ENCODE measurements at places on chromosomes 16 and 17.

DNA sequence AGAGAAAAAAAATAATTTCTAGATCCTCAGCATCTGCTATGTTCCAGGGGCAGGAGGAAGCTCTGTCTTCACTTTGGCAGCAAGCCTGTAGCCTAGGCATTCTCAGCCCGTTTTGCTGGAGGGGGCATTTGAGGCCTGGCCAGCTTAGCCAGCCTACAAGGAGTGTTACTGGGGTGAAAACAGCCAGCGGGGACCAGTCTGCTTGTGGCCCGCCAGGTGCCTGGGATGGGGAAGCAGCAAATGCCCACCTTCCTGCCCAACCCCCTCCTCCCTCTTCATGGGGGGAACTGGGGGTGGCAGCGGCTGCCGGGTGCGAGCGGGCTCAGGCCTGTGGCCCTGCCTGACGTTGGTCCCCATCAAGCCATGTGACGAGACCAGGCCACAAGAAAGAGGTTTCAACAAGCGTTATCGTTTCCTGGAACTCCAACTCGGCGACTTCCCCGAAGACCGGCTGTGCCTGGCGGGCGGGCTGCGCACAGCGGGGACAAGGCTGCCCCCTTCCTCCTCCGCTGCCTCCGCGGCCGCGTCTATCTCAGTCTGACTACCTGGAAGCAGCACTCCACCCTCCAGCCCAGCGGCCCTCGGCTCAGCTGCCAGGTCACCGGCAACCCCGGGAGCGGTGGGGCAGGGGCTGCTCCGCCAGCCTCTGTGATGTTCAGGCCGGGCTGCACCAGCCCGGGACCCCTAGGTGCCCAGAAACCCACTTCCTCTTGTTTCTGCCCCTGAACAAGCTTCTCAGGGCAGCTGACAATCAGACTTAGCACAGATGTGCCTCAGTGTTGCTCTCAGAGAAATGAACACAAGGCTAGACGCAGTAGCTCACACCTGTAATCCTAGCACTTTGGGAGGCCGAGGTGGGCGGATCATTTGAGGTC, 22.9 kb downstream of the SOCS1 start:
- DNase-seq, result peak; percentile 92

DNA sequence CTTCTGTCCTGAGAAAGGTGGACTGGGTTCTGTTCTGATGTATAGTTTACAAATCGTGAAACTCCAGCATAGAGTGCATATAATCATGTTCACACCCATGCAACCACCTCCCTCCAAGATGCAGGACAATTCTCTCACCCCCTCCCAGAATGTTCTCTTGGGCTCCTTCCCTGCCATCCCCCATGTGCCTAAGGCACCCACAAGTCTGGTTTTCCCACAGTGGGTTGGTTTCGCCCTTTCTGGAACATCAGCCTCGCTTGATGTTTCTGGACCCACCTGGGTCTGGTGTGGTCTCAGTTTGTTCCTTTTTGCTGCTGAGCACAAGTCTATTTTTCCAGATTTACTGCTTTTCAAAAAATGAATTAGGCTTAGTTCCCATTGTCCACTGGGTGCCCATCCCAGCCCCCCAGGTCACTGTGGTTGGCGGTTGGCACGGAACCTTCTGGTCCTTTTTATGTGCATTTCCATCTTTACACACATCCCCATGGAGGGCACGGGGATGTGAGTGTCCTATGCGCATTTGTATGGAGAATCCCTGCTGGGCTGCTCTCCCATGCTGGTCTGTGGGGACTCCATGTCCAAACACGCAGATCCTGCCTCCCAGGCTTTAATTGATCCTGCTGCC, 19.0 kb downstream of the MAP2K3 start:
- DNase-seq, result no peak

DNA sequence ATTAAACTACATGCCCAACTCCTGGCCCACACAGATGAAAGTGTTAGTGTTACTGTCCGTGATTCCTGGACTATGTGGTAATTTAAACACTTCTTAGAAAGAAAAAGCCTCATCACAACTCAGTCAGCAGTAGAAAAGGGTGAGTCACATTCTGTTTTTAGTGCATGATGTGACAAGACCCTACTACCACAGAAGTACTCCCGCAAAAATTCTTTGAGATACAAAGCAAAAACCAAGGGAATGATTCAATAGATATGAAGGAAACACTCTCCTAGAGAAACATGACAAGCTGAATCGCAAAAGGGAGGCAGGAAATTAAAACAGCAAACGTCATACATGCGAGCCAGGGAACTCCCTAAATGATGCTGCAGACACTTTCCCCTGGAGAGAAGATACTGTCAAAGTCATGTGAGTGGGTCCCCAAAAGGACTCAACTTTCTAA, 14.4 kb downstream of the SNN start:
- DNase-seq, result no peak

DNA sequence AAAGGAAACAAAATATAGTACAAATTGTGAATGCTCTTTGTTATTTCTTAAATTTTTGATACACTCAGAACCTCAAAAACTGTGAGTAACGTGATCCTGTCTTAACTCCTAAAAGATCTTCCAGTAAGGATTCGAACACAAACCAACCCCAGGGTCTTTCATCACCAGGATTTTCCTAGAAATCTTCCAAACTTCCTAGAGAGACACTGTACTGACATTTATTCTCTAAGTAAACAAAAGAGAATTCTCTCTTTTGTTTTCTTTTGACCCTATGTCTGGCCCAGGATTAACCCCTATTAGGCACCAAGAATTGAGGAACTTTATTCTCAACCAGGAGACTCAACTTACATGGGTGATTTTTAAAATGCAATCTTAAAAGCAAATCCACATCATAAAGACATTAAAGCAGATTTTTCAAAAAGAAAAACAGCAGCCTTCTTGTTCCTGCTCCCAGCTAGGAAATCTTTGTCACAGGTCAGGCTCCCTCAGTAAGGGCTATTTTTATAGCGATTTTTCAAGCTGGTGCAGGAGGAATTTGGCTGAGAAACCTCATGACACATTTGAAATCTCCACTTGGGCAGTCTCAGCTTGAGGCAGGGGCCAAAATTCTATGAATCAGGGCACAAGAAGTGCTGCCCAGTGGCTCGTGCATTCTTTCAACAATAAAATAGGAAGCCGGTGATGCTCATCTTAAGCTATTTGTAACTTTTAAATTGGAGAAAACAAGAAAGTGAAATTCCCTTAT, 6.2 kb upstream of the SMG1 start:
- no peak for DNase-seq

DNA sequence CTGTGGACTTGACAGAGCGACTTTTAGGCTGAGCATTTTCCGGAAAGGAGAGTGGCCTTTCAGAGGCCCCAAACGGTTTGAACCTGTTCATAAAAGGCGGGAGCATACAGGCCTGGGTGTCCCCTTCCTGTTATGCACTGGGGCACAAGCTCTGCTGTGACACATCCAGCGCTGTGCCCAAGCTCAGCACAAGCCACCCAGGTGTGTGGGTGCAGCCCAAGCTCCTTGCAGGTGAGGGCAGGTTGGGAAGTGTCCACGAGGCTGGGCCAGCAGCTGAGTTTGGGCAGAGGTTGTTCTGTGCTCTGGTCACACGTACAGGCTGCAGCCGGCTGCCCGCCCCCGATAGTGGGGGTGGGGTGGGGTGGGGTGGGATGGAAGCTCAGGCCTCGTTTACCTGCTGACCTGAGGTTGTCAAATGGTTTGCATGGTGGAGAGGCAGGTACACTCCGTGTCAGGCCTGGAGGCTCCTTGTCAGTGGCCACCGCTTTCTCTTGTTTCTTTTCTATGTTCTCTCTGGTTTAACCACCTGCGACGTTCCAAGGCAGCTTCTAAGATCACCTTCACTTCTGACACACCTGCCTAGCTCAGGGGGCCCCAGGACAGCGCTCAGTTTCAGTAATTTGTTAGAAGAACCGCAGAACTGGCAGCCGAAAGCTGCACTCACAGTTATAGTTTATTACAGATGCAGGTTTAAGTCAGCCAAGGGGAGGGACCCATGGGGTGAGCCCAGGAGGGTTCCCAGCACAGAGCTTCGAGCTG, 194.7 kb upstream of the CIBAR2 start:
- DNase-seq, result no peak

DNA sequence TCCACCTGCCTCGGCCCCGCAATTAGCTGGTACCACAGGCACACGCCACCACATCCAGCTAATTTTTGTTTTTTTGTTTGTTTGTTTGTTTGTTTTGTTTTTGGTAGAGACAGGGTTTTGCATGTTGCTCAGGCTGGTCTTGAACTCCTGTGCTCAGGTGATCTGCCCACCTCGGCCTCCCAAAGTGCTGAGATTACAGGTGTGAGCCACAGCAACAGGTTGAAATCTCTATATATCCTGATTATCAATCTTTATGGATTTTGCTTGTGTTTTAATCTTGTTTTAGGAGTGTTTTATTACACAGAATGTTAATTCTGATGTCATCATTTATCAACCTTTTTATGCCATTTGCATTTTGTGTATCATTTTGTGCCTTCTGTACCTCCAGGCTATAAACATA, 48.2 kb downstream of the RAB11FIP4 start:
- no peak for DNase-seq

- peak; percentile 91 for DNase-seq
Observed at GRCh38 chr17:58329035-58329809, 627 bp upstream of the TSPOAP1 start.
